Activated effector memory CD4-positive, alpha-beta T cell treated with anti-CD3 and anti-CD28 coated beads, Interleukin-2, amount 50 U/mL, for 16 hours (primary cell): ENCODE measurements at places on chromosomes 1 and 21.
A peak's percentile ranks its signal among the peaks of the same experiment; 100 is the strongest.

- DNase-seq = no peak
Measured at GRCh38 chr1:79042117-79042516, 35.6 kb upstream of the ADGRL4 start.

DNA sequence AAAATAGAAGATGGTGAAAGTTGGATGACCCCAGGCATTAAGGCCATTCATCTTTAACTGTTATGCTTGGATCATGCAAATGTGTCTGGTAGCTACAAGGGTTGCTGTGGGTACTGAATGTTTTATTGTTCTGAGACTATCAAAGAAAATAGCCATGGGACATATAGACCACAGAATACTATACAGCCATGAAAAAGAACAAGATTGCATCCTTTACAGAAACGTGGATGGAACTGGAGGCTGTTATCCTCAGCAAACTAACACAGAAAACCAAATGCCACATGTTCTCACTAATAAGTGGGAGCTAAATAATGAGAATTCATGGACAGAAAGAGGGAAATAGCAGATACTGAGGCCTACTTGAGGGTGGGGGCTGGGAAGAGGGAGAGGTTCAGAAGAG lies 249.0 kb downstream of the LTN1 start:
- DNase-seq = no peak

DNA sequence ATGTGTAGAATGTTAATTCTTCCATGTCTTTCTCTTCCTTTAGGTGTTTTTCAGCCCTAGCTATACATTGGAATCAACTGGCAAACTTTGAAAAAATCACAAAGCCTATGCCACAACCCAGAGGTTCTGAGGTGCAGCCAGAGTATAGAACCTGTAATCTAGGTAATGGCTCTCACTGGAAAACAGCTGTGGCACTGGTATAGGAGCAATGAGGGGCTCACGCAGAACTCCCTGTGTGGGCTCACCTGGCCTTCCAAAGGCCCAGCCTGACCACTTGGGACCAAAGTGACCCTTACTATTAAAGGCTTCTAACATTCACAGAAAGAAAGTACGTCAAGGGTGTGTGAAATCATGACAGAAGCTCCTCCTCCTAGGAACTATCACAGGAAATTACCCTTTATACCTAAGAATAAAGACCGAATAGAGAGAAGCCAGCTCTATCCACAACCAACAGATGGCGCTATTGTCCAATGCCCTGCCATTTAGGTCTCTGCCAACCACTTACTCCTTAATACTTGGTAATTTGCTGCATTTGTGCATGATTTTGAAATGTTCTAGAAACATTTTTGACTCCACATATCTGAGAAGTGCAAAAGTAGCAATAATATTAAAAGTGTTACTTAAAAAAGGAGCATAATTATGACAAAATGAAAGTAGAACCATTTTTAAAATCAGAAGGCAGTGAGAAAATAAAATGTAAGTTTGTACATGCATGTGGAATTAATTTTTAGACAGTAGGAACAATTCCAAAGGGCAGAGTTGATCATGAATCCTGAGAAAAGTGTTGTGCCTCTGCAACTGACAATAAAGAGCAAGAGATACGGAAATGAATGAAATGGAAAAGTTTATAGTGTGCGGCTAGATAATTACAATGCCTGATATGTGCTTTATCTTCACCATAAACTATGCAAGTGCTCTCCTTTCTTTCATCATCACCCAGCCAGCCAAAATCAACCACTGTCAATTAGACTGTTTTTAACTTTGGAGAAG lies 93.1 kb upstream of the HAO2 start:
- peak; percentile 65 for DNase-seq

GRCh38 chr1:235093696-235094592 lies 34.7 kb downstream of the TOMM20 start:
- peak; percentile 93 for DNase-seq

DNA sequence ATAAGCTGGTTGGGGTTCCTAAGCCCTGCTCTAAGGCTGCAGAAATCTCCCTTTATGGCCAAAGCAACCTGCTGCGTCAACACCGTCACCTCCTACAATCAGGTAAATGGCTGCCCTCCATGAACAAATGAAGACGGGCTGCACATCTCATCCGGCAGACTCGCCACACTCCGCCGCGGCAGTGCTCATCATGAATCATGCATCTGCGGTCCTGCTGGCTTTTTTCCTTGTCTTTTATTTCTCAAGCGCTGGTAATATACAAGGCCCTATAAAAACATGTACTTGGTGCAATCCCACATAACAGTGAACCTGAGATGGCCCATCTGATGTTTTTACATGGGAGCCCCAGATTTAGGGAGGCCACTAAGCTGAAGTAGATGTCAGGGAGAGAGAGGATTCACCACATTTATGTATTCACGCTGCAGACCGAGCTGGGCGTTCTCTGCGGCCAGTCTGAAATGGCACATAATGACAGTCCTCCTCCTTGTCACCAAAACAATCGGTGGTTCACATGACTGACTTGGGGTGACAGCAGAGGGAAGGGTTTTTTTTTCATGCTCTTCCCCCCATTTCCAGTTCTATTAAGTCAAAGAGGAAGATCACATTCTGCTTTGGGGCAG lies 91.6 kb downstream of the KAZN start:
- no peak for DNase-seq
